ENCODE measurements at places on chromosomes 4 and X. TPM values are rescaled to one million over a fixed set of nuclear protein-coding genes. Genes with fewer than 3 reads are reported as not detected.

DNA sequence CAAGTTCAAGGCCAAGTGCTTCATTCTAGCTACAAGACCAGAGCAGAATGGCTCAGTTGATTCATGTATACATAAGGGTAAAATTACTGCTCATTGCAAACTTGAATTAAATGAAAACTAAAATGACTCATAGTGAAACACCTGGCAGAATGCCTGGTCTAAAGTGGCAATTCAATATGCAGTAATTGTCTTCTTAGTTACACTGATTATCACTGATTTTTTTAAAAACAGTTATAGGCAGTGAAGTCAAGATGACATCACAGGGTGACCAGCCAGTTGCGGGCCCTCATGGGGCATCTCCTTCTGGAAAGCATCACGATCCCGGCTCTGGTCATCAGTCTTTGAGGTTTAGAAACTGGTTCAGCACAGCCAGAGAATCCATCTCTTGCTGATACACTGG is 154.2 kb downstream of the RAB28 start:
- no peak for DNase-seq

DNA sequence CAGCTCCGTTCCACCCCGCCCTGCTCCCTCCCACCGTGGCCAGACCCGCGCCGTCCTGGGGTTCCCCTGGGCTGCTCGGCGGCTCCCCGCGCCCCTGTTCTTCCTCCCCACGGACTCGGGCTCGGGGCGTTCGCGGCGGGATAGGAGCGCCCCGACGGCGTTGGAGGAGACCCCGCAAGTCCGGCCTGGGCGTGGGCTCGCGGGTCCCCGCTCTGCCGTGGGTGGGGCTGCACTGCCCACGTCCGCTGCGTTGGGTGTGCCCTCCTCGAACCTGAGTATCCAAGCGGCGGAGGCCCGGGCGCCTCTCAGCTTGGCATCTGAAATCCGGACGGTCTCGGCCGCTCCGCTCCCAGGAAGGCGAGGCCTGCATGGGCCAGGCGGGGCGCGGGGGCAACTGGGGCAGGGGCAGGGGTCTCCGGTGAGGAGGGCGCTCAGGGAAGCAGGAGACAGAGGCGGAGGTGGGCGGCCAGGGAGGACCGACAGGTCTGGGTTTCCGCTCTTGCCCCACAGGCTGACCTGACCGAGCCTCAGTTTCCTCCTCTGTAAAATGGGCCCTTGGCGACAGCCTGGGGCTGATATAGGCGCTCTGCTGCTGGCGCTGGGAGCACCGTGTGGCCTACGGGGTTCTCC is 12.0 kb upstream of the NAT8L start:
- no peak for DNase-seq

DNA sequence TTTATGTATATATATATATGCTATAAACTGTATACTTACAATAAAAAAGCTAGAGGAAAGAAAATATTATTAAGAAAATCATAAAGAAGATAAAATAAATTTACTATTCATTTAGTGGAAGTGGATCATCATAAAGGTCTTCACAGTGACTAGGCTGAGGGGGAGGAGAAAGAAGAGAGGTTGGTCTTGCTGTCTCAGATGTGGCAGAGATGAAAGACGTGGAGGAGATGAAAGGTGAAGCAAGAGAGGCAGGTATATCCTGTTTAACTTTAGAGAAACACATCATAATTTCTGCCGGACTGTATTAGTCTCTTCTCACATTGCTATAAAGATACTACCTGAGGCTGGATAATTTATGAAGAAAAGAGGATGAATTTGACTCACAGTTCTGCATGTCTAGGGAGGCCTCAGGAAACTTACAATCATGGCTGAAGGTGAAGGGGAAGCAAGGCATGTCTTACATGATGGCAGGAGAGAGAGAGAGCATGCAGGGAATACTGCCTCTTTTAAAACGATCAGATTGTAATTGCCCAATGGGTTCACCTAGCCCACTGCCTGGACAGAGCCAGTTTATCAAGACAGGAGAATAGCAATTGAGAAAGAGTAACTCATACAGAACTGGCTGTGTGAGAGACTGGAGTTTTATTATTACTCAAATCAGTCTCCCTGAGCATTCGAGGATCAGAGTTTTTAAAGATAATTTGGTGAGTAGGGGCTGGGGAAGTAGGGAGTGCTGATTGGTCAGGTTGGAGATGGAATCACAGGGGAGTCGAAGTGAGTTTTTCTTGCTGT is 22.1 kb upstream of the RRAGB start:
- no peak for DNase-seq

- DNase-seq: no peak
These were observed 942.3 kb upstream of the SLIT2 start for GRCh38 chr4:19309378-19309777.

DNA sequence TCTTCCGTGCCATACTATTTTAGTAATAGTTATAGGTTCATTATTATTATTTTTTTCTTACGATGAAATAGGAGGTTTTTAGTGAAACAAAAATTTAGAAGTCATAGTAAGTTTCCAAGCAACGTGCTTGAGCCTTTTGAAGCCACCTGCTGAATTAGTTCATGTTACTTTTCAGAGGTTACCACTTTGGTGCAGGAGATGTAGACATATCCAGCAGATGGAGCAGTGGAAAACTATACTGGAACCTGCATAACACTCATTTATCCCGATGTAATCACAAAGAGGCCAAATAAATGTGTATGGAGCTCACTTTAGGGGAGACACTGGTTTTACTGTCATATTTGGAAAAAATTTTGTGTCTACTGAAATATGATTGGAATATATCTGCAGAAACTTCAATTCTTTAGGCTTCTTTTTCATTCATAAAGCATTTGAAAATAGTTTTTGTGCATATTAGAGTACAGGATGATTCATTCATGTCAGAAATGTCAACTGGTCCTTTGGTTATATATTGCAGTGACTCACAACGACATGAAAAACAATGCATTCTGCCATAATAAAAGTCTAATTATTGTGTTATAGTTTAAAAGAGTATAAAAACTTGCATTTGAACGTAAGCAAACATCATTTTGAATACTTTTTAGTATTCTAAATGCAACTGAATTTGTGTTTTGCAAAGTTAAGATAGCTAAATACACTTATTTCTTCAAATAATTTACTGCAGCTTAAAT is 2182.9 kb upstream of the TENM3 start:
- DNase-seq: no peak

GRCh38 chrX:41923978-41924683 is 777 bp upstream of the CASK start:
- DNase-seq: peak; percentile 4

DNA sequence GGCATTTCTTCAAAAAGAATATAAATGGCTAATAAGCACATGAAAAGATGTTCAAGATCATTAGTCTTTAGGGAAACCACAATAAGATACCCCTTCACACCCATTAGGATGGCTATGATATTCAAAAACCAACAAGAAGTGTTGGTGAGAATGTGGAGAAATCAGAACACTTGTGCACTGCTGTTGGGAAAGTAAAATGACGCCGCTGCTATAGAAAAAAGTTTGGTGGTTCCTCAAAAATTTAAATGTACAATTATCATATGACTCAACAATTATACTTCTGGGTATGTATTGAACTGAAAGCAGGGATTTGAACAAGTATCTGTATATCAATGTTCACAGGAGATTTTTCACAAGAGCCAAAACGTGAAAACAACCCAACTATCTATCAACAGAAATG is 29.4 kb upstream of the NEUROG2 start:
- no peak for DNase-seq

The FAM114A1 gene
- total RNA-seq: 111 TPM

Measured in tibial nerve (tissue), 4 donors.